Muscle of leg (tissue), 16 donors: ENCODE measurements at places on chromosomes 1 and 21. TPM values are rescaled to one million over a fixed set of nuclear protein-coding genes. Genes with fewer than 3 reads are reported as not detected.

Gene C1orf210
- total RNA-seq, result not detected

GRCh38 chr21:27070861-27071670 is 104.2 kb upstream of the ADAMTS5 start:
- H3K27me3 ChIP-seq, result no peaks in the 10 kb centered on the region
- peak; percentile 63 for DNase-seq
- peak overlapping the region; percentile 59 for H3K27ac ChIP-seq
- no peaks in the 10 kb centered on the region for H3K36me3 ChIP-seq

Gene KRTAP8-1
- total RNA-seq, result not detected

GRCh38 chr1:159532922-159533321 is 2.9 kb downstream of the OR10J5 start:
- DNase-seq, result no peak
- no peak overlapping the region for H3K4me3 ChIP-seq
- no peaks in the 10 kb centered on the region for H3K4me1 ChIP-seq
- no peaks in the 10 kb centered on the region for H3K27me3 ChIP-seq
- H3K27ac ChIP-seq, result no peak overlapping the region
- no peaks in the 10 kb centered on the region for H3K36me3 ChIP-seq

- H3K4me1 ChIP-seq, result no peaks in the 10 kb centered on the region
- H3K36me3 ChIP-seq, result no peaks in the 10 kb centered on the region
- H3K27ac ChIP-seq, result no peak overlapping the region
- no peaks in the 10 kb centered on the region for H3K27me3 ChIP-seq
- H3K4me3 ChIP-seq, result no peak overlapping the region
- DNase-seq, result no peak
Measured at GRCh38 chr1:177912991-177913390, 56.9 kb downstream of the SEC16B start.

- no peak for DNase-seq
- H3K4me3 ChIP-seq, result no peak overlapping the region
- H3K36me3 ChIP-seq, result peaks cover 33% of the 10 kb centered on the region
- H3K4me1 ChIP-seq, result no peaks in the 10 kb centered on the region
- H3K27ac ChIP-seq, result no peak overlapping the region
Measured at GRCh38 chr1:37840711-37841110, 18.7 kb downstream of the MTF1 start.

DNA sequence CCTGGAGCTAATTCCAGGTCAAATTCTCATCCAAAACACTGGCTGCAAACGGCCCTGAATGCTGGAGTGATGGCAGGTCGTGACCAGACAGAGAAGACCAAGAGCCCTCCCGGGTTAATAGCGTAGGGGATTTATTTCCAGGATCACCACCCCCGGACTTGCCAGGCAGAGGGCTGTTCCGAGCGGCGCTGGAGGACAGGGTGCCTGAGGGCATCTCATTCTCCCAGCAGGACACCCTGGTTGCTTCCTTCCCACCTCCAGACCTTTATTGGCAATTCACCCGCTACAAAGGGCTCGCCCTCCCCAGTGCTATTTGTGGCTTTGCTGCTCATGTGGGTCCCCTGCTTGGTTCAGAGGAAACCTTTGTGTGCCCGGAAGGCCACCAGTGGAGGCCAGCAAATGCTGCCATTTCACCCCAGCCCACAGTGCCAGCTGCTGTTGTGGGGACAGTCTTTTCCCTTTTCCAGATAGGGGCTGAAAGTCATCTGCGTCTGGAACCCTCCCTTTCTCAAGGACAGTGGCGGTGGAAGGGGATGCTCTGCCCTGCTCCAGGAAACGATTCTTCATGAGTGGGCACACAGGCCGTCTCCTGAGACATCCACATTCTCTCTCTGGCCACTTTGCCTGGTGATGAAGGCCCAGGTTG is 19.0 kb upstream of the C1orf174 start:
- no peaks in the 10 kb centered on the region for H3K36me3 ChIP-seq
- H3K4me3 ChIP-seq, result no peak overlapping the region
- H3K27ac ChIP-seq, result no peak overlapping the region
- peaks cover 5% of the 10 kb centered on the region for H3K4me1 ChIP-seq
- DNase-seq, result no peak

GRCh38 chr1:201307760-201308499 is 24.6 kb downstream of the PKP1 start:
- H3K27me3 ChIP-seq, result peaks cover 7% of the 10 kb centered on the region
- peak; percentile 41 for DNase-seq
- H3K4me3 ChIP-seq, result no peak overlapping the region
- peaks cover 61% of the 10 kb centered on the region for H3K4me1 ChIP-seq
- no peaks in the 10 kb centered on the region for H3K36me3 ChIP-seq

GRCh38 chr1:65065524-65066418 is 82.2 kb upstream of the AK4 start:
- H3K4me3 ChIP-seq, result peak overlapping the region; percentile 63
- H3K4me1 ChIP-seq, result peaks cover 21% of the 10 kb centered on the region
- peak; percentile 75 for DNase-seq
- H3K27me3 ChIP-seq, result no peaks in the 10 kb centered on the region

Gene COL8A2
- 35.7 TPM for total RNA-seq

- peaks cover 51% of the 10 kb centered on the region for H3K4me1 ChIP-seq
- H3K4me3 ChIP-seq, result no peak overlapping the region
- H3K27me3 ChIP-seq, result no peaks in the 10 kb centered on the region
- no peak overlapping the region for H3K27ac ChIP-seq
- no peak for DNase-seq
Measured at GRCh38 chr1:12181568-12181967, 14.8 kb downstream of the TNFRSF1B start.

DNA sequence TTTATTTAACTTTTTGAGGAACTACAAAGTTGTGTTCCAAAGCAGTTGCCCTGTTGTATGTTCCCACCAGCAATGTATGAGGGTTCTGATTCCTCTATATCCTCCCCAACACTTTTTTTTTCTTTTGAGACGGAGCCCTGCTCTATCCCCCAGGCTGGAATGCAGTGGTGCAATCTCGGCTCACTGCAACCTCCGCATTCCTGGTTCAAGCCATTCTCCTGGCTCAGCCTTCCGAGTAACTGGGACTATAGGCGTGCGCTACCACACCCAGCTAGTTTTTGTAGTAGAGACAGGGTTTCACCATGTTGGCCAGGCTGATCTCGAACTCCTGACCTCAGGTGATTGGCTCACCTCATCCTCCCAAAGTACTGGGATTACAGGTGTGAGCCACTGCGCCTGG is 60.4 kb upstream of the ENAH start:
- no peak overlapping the region for H3K27ac ChIP-seq
- H3K27me3 ChIP-seq, result no peaks in the 10 kb centered on the region
- H3K36me3 ChIP-seq, result no peaks in the 10 kb centered on the region

- DNase-seq, result no peak
- peaks cover 3% of the 10 kb centered on the region for H3K4me1 ChIP-seq
- no peaks in the 10 kb centered on the region for H3K36me3 ChIP-seq
- no peak overlapping the region for H3K4me3 ChIP-seq
- no peak overlapping the region for H3K27ac ChIP-seq
Measured at GRCh38 chr21:14591377-14591776, 45.3 kb upstream of the SAMSN1 start.
